ENCODE measurements at places on chromosomes 12 and 14.

- no peak for DNase-seq
Measured at GRCh38 chr12:124995200-124995961, 1.9 kb downstream of the BRI3BP start.

GRCh38 chr12:5072311-5072710, 28.6 kb downstream of the KCNA5 start:
- DNase-seq, result no peak

DNA sequence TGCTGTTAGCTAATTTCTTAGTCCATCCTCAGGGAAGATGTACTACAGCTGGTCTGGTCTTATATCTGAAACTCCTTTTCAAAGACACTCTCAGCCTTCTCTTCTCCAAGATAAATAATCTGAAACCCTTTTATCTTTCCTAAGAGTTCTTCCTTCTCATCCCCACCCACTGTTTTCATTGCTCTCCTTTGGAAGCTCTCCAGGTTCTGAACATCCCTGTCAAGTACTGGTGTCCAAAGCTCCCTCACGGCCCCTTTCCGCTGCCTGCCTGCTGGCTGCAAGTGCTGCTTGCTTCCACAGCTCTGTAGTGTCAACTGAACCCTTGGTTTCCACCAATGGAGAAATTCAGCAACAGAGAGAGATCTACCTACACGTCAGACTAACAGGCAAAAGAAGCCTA, 6.6 kb upstream of the SLC6A13 start:
- DNase-seq, result peak; percentile 23

DNA sequence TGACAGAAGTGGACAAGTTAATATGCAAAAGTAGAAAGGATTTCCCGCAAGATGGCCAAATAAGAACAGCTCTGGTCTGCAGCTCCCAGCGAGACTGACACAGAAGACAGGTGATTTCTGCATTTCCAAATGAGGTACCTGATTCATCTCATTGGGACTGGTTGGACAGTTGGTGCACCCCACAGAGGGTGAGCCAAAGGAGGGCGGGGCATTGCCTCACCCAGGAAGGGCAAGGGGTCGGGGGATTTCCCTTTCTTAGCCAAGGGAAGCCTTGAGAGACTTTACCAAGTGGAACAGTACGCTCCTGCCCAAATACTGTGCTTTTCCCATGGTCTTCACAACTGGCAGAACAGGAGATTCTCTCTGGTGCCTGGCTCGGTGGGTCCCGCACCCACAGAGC, 191.3 kb downstream of the ALG10B start:
- no peak for DNase-seq

DNA sequence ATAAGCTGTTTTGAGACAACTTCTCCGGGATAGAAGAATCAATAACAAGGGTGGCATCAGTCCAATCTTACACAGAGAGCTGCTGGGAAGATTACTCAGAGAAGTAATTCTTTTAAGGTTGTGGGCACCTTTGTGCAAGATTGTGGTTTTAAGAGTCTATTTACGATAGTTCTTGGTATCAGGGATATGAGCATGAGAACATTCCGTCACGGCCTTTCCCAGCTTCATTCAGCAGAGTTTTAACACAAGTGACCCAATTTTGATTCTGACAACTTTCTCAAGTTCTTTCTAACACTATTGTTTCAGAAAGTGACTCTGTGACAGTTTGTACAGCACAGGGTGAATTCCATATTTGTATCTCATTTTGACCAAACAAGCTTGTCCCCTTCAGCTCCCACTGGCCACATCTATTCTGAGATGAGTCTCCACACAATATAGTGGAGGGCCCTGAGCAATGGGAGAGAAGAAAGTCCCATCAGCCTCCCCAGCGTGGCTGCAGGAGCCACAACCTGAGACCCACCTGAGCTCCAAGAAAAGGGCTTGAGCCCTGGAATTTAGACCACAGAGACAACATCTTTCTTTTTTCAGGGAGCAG, 869.2 kb downstream of the TMEM121 start:
- no peak for DNase-seq

DNA sequence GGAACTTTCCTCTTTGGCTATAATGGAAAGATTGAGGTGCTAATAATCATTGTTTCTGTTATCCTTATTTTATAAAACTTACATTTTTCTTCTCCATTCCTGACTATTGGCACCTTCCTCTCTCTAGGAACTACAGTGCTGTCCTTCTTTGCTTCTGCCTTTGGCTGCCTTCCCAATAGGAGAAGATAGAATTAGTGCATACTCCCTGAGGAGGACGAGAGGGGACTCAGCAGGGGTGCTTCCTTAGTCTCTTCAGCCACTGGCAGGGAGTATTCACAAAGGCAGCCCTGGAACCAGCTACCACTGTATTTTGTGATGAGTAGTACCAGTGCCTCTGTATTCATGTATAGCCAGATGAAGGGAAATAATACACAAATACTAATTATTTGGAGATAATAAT, 208.5 kb downstream of the FOXG1 start:
- no peak for DNase-seq

GRCh38 chr12:5242440-5242839, 189.5 kb upstream of the NTF3 start:
- DNase-seq, result no peak
